Breast epithelium (tissue), 4 donors: ENCODE measurements at places on chromosomes 16 and 17. TPM values are rescaled to one million over a fixed set of nuclear protein-coding genes. Genes with fewer than 3 reads are reported as not detected.

- H3K4me1 ChIP-seq, result no peaks in the 10 kb centered on the region
- H3K27ac ChIP-seq, result peak overlapping the region; percentile 26
- no peaks in the 10 kb centered on the region for H3K36me3 ChIP-seq
- H3K27me3 ChIP-seq, result no peaks in the 10 kb centered on the region
Observed at GRCh38 chr17:17139972-17140589, 66.1 kb downstream of the PLD6 start.

DNA sequence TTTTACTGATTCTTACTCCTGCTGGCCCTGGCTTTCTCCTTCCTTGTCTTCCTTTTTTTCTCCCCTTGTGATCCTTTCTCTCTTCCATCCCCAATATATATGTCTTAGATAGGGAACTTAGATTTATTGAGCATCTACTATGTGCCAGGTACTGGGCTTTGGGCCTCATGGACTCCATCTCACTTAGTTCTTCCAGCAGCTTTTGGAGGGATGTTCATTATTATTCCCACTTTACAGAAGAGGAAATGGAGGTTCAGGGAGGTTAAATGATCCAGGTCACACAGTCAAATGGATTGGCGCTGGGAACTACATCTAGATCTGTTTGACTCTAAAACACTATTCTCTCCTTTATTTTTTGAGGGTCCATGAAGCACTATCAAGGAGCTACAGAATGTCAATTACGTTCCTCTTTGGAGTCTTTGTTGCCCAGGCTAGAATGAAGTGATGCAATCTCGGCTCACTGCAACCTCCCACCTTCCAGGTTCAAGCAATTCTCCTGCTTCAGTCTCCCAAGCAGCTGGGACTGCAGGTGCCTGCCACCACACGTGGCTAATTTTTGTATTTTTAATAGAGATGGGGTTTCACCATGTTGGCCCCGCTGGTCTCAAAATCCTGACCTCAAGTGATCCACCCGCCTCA lies 19.0 kb upstream of the PRKCA start:
- H3K27me3 ChIP-seq, result no peaks in the 10 kb centered on the region
- no peak for DNase-seq
- no peak overlapping the region for H3K27ac ChIP-seq
- no peaks in the 10 kb centered on the region for H3K4me1 ChIP-seq

DNA sequence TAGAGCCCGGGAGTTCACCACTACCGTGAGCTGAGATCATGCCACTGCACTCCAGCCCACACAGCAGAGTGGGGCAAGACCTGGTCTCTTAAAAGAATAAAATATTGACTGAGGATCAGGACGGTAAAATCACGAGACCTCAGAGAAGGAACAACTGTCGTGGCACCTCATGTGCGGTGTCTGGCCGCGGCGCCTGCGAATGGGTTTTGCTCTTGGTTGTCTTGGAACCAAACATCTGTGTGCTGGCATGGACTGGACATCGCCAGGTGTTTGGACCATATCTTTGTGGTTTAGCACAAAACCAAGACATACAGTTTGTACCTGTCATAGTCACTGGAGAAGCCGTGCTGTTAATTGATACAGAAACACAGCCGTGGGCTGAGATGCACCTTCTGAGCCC lies 212.9 kb upstream of the CHMP6 start:
- H3K4me3 ChIP-seq, result no peak overlapping the region
- no peaks in the 10 kb centered on the region for H3K36me3 ChIP-seq
- H3K4me1 ChIP-seq, result no peaks in the 10 kb centered on the region

- H3K27me3 ChIP-seq, result no peaks in the 10 kb centered on the region
- no peaks in the 10 kb centered on the region for H3K36me3 ChIP-seq
- H3K4me3 ChIP-seq, result no peak overlapping the region
Observed at GRCh38 chr16:68524069-68524820, 14.8 kb upstream of the ZFP90 start.

DNA sequence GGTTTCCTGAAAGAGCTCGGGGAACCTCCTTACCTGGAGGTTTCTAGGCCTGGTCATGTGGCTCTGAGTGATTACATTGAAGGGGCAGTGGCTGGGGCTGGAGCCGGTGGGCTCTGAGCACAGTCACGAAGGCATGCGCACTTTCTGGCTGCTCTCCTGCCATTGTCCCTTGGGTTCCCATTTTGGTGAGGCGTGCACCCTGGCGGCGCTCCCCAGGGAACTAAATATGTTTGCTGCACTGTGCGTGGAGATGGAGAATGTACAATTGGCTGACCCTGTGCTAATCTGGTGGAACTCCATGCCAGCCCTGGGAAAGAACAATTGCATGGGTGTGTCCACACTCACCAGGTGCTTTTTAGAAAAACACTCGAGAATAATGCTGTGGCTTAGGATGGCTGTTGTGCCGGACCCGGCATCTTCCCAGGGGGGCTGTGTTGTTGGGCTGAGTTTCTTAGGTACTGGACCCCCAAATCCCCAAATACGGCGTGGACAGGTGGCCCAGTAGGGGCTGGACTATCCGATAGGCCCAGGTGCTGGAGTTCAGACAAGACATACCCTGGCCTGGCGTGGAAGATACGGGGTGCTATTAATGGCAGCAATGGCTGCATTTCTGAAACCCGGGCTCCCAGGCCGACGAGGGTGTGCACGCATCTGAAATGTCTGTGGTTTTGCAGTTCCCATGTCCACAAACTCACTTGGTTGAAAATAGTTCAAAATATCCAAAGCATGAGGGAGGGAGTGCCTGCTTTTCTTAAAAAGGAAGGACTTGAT lies 230.5 kb downstream of the SEC14L1 start:
- peaks cover 48% of the 10 kb centered on the region for H3K4me1 ChIP-seq
- H3K4me3 ChIP-seq, result peak overlapping the region; percentile 87
- DNase-seq, result no peak
- peak overlapping the region; percentile 95 for H3K27ac ChIP-seq
- no peaks in the 10 kb centered on the region for H3K36me3 ChIP-seq

- H3K36me3 ChIP-seq, result peaks cover 9% of the 10 kb centered on the region
- DNase-seq, result no peak
- peaks cover 12% of the 10 kb centered on the region for H3K4me1 ChIP-seq
- H3K4me3 ChIP-seq, result no peak overlapping the region
- H3K27ac ChIP-seq, result no peak overlapping the region
Observed at GRCh38 chr17:47829870-47830269, 1.5 kb downstream of the MRPL10 start.

CES5A gene
- total RNA-seq, result not detected

GRCh38 chr17:50872710-50873424 lies 6.7 kb upstream of the TOB1 start:
- no peaks in the 10 kb centered on the region for H3K27me3 ChIP-seq
- no peaks in the 10 kb centered on the region for H3K36me3 ChIP-seq
- H3K4me1 ChIP-seq, result no peaks in the 10 kb centered on the region
- H3K4me3 ChIP-seq, result no peak overlapping the region
- DNase-seq, result peak; percentile 64
- H3K27ac ChIP-seq, result no peak overlapping the region

DNA sequence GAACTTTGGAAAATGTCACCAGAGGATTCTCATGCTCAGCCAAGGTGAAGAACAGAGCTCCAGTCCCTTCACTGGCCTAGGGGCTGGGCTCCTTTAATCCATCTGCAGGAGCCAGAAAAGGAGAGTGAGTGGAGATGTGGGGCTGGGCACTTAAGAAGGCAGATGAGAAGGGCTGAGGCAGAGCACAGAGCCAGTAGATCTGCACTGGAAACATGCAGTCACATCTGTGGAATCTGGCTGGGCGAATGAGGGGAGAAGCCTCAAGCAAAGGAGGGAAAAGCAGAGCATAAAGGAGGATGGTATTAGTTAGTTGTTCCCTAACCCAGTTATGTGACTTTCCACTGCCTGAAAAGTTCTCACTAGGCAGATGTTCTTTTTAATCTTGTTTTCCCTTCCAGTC lies 50.4 kb upstream of the BCAR1 start:
- H3K27ac ChIP-seq, result no peak overlapping the region
- DNase-seq, result no peak
- H3K36me3 ChIP-seq, result no peaks in the 10 kb centered on the region
- H3K27me3 ChIP-seq, result no peaks in the 10 kb centered on the region
- H3K4me1 ChIP-seq, result peaks cover 7% of the 10 kb centered on the region

GRCh38 chr16:89811321-89811720 lies 5.1 kb downstream of the FANCA start:
- H3K27me3 ChIP-seq, result no peaks in the 10 kb centered on the region
- H3K27ac ChIP-seq, result no peak overlapping the region
- H3K4me1 ChIP-seq, result peaks cover 4% of the 10 kb centered on the region
- no peaks in the 10 kb centered on the region for H3K36me3 ChIP-seq
- DNase-seq, result no peak
- H3K4me3 ChIP-seq, result no peak overlapping the region

DCTN5 gene
- total RNA-seq, result 29.5 TPM

DNA sequence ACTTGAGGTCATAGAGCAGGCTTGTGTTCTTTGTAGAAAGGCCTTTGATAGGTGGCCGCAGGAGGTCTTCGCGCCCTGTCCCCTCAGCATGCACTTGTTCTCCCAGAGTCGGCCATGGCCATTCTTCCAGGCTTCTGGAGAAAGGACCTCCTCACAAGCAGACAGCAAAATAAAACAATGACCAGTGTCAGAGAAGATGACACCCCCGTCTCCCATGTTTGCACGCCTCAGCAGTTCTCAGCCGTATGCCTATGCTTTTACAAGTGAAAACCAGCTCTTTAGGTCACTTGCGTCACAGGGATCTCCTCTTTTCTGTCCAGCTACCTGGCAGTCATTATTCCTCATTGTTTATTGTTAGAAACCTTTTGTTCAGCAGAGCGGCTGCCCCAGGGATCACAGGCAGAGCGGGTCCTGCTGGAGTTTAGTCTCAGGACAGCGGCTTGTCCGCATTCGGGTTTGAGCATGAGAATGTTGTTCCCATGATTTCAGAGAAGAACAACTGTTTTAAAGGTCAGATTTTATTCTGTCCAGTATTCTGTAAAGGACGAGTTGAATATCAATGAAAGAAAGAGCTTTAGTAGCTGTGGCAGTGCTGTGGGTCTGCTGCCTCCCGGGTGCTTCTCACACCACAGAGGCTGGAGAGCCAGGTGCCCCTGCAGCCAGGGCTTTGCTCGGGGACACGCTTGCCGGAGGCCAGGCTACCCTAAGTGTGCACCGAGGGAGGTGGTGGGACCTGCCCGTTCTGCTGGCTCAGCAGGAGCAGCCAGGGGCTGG lies 123.9 kb downstream of the RPTOR start:
- no peak for DNase-seq
- no peaks in the 10 kb centered on the region for H3K36me3 ChIP-seq
- H3K4me1 ChIP-seq, result no peaks in the 10 kb centered on the region

GRCh38 chr17:30571921-30572320 lies 94.7 kb downstream of the GOSR1 start:
- no peaks in the 10 kb centered on the region for H3K4me1 ChIP-seq
- H3K4me3 ChIP-seq, result no peak overlapping the region
- DNase-seq, result peak; percentile 25
- no peaks in the 10 kb centered on the region for H3K36me3 ChIP-seq
- H3K27ac ChIP-seq, result no peak overlapping the region
- H3K27me3 ChIP-seq, result no peaks in the 10 kb centered on the region

- no peak overlapping the region for H3K4me3 ChIP-seq
- no peak for DNase-seq
- no peaks in the 10 kb centered on the region for H3K4me1 ChIP-seq
- no peaks in the 10 kb centered on the region for H3K36me3 ChIP-seq
- no peak overlapping the region for H3K27ac ChIP-seq
- no peaks in the 10 kb centered on the region for H3K27me3 ChIP-seq
Observed at GRCh38 chr17:66508896-66509844, 206.8 kb downstream of the PRKCA start.

- no peaks in the 10 kb centered on the region for H3K27me3 ChIP-seq
- no peak overlapping the region for H3K4me3 ChIP-seq
- no peak overlapping the region for H3K27ac ChIP-seq
- no peaks in the 10 kb centered on the region for H3K4me1 ChIP-seq
- DNase-seq, result no peak
- H3K36me3 ChIP-seq, result no peaks in the 10 kb centered on the region
Observed at GRCh38 chr16:49575346-49576172, 202.0 kb downstream of the C16orf78 start.

GRCh38 chr17:58993311-58993710 lies 113.4 kb downstream of the TRIM37 start:
- no peak for DNase-seq
- no peak overlapping the region for H3K4me3 ChIP-seq
- no peaks in the 10 kb centered on the region for H3K4me1 ChIP-seq
- H3K27ac ChIP-seq, result no peak overlapping the region

DNA sequence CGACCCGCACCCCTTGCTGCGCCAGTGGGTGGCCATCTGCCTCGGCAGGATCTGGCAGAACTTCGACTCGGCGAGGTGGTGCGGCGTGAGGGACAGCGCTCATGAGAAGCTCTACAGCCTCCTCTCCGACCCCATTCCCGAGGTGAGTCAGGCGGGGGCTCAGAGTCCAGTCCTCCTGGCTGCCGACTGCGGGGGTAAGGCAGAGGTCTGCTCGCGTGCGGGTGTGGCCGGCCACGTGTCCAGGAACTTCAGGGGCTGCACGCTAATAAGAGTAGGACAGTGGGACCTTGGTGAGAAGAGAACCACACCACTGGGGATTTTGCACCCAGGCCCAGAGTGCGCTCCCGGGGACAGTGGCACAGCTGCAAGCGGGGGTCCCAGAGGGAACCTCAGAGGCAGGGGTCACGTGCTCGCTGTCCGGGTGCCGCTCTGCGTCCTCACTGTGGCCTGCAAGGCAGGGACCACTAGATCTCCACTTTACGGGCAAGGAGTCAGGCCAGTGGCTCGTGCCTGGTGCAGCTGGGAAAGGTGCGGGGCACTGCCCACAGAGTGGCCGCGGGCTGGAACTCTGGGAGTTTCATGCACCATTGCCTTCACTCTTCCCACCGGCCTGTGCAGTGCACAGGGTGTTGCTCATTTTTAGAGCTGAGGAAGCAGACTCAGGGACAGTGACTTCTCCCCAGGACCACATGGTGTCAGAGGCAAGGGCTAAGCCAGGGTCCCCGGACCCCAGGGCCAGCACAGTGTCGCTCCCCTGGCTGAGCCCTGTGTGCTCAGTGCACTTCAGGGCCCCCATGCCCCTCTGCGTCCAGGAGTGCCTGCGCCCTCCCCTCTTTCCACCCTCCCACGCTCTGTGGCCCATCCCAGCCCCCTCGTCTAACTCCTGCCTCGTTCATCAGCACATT lies 107.6 kb upstream of the CHMP6 start:
- H3K4me1 ChIP-seq, result no peaks in the 10 kb centered on the region
- no peak for DNase-seq
- H3K4me3 ChIP-seq, result no peak overlapping the region
- no peaks in the 10 kb centered on the region for H3K36me3 ChIP-seq
- no peak overlapping the region for H3K27ac ChIP-seq

GRCh38 chr17:58279736-58280479 lies 827 bp downstream of the MPO start:
- H3K27ac ChIP-seq, result no peak overlapping the region
- H3K4me1 ChIP-seq, result no peaks in the 10 kb centered on the region
- H3K36me3 ChIP-seq, result no peaks in the 10 kb centered on the region
- no peak for DNase-seq
- peaks cover 10% of the 10 kb centered on the region for H3K27me3 ChIP-seq

DOC2B gene
- 22.9 TPM for total RNA-seq
